ENCODE measurements at places on chromosomes 3 and 15. TPM values are rescaled to one million over a fixed set of nuclear protein-coding genes. Genes with fewer than 3 reads are reported as not detected.

Gene MBD4
- 28.9 TPM for total RNA-seq

DNA sequence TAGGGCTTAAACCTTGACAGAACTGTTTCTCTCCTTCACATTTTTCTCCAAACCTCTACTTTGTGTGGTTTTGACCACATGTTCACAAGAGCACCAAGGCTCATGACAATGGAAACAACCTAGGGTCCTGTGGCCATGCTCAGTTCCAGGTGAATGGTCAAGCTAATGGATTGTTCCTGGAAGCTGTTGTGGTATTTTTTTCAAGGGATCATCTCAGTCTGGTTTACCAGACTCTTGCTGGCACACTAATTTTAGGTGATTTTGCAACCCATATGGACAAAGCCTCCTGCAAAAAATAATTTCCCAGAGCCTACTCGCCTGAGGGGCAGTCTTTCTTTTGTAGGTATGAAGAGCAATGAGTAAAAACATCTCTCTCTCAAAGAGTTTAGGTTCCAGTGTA, 67.2 kb downstream of the LSAMP start:
- no peak for DNase-seq

DNA sequence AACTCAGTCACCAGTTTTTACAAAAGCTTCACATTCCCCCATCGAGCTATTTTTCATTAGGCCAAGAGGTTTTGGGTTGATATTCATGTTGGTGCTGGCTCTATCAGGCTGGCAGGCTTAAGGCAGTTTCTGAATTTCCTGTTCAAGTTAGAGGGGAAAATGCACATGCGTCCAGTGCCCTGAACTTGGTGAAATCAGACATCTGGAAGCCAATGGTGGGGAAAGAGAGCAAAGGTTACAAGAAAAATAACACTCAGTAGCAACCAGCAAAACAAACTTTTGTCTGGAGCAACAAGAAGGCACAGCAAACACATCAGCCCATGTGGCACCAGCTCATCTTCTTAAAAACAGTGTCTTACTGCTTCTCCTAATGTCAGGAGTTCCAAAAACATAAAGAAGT, 155.6 kb upstream of the TSC22D2 start:
- DNase-seq, result no peak

GRCh38 chr3:171055336-171056178, 29.0 kb upstream of the SLC2A2 start:
- DNase-seq, result no peak

GRCh38 chr3:127789990-127790881, 32.1 kb downstream of the MGLL start:
- DNase-seq, result no peak

DNA sequence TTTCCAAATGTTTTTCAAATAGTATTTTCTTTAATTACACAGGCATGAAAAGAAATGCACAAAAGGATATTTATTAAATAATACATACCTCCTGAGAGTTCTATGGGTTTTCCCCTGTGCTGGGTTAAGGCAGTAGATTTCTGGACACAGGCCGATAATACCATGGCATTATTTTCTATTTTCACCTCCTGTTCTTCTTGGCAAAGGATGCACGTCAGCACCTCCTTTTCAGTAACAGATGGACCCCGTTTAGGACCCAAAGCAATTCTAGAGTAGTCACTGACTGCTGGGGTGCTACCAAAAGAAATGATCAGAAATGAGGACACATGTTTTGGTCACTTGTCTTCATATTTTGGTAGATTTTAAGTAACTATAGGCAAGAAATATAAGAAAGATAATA, 86.4 kb upstream of the TTBK2 start:
- no peak for DNase-seq

- no peak for DNase-seq
Measured at GRCh38 chr3:151431940-151432339, 28.9 kb downstream of the IGSF10 start.

DNA sequence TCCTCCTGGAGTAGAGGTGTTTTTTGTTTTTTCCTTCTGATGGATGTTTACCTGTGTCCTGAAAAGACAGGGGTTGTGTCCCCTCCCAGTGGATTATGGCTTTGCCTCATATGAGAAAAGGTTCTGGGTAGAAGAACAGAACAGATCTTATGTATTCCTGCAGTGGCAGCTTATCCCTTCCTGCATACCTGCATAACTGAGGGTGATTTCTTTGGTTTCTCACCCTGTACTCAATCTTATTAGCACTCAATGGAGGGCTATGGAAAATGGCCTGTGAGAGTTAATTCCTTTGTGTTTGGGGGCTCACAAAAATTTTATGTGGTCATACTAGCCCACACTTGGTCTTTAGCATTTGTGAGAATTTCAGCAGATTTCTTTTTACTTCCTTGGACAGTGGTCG, 482.0 kb upstream of the ONECUT1 start:
- DNase-seq, result no peak

GRCh38 chr3:197847866-197848401, 56.9 kb downstream of the LRCH3 start:
- peak; percentile 22 for DNase-seq

DNA sequence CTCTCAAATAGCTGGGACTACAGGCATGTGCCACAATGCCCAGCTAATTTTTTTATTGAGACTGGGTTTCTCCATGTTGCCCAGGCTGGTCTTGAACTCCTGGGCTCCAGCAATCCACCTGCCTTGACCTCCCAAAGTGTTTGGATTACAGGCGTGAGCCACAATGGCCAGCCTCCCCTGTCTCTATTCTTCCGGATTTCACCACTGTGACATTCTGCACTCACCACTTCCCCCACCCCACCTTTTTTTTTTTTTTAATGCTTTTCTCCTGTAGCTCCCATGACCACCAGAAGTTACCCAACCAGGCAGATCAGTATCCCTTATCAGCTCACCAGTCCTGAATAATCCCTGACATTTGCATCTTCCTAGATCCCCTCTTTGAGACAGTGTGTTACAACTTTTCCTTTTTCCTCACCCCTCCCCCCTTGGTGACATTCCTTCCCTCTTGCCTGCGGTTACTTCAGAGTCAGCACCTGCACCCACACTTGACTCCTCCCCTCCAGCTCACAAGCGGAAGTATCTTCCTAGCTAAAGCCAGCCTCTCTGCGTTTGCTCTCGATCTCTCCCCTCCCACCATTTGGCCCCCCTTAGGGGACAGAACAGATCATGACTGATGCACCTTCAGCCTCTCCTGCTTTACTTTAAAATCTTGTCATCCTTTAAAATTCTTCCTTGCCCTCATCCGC, 13.5 kb upstream of the ZNF592 start:
- DNase-seq, result peak; percentile 91

DNA sequence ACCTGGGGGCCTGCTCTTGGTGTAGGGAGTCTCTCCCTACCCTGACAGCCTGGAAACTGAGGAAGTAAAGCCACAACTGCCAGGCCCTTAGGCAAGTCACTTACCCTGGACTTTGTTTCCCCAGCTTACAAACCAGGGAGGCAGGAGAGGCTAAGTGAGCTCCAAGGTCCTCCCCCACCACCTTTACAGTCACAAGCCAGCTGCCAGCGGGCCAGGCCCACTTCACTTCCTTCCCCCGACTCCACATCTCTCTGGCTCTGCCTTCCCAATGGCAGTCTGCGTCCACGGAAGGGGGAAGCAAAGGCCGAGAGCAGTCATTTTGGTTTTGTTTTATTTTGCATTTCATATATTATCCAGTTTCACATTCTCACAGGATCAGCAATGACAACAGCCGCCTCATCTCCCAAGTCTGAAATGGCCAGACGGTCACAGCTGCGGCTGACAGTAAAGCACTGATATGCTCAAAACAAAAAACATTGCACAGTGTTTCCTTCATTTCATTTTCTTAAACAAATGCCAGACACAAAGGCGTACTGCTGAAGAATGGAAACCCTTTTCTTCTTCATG, 35.7 kb downstream of the RBPMS2 start:
- no peak for DNase-seq

DNA sequence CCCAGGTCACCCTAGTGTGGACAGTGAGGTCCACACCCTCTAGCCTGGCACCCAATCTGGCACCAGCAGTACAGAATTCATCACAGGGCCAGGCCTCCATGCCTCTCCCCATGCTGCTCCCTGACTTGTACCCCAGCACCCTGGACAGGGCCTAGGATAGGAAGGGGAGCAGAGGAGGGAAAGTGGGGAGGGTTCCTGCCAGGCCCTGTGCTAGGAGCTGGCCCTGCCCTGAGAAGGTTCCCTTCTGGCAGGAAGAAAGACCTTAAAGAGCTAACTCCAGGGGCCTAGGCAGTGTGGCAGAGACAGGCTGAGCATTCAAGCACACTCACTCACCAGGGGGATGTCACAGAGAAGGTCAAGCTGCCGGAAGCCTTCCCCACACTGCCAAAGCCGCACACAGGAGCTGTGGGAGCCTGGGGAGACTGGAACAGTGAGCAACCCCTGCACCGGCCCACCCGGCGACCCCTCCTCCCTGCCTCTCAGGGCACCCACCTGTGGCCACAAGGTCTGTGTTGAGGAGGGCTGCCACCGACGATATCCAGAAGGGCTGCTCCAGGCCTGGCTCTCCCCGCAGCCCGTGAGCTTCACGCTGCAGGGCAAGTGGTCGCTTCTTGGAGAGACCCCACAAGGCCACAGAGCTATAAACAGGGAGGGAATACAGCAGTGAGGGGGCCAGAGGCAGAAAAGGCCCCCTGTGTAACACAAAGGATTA, 7.4 kb downstream of the RRP9 start:
- no peak for DNase-seq

GRCh38 chr3:37855363-37855970, 6.2 kb upstream of the CTDSPL start:
- peak; percentile 87 for DNase-seq

GRCh38 chr3:2774481-2775249, 335.5 kb downstream of the IL5RA start:
- DNase-seq, result no peak
